ENCODE measurements at places on chromosomes 2 and 18. TPM values are rescaled to one million over a fixed set of nuclear protein-coding genes. Genes with fewer than 3 reads are reported as not detected.

- H3K27me3 ChIP-seq = no peaks in the 10 kb centered on the region
- H3K4me3 ChIP-seq = no peak overlapping the region
- no peak for DNase-seq
- peaks cover 5% of the 10 kb centered on the region for H3K4me1 ChIP-seq
- H3K36me3 ChIP-seq = peaks cover 2% of the 10 kb centered on the region
Observed at GRCh38 chr2:160557903-160558302, 64.3 kb upstream of the RBMS1 start.

GRCh38 chr2:110957293-110957692 is 163.4 kb upstream of the BCL2L11 start:
- H3K36me3 ChIP-seq = no peaks in the 10 kb centered on the region
- H3K27ac ChIP-seq = no peak overlapping the region
- peaks cover 48% of the 10 kb centered on the region for H3K27me3 ChIP-seq
- H3K4me3 ChIP-seq = no peak overlapping the region

Gene VAMP8
- 85.0 TPM for total RNA-seq

Gene TOGARAM2
- 4.0 TPM for total RNA-seq

Gene TMEM247
- not detected for total RNA-seq

- no peak overlapping the region for H3K27ac ChIP-seq
- H3K4me3 ChIP-seq = no peak overlapping the region
- H3K4me1 ChIP-seq = peaks cover 5% of the 10 kb centered on the region
- DNase-seq = no peak
- H3K36me3 ChIP-seq = no peaks in the 10 kb centered on the region
Observed at GRCh38 chr2:241814643-241815476, 5.9 kb downstream of the NEU4 start.

Gene DSC2
- total RNA-seq = not detected

DNA sequence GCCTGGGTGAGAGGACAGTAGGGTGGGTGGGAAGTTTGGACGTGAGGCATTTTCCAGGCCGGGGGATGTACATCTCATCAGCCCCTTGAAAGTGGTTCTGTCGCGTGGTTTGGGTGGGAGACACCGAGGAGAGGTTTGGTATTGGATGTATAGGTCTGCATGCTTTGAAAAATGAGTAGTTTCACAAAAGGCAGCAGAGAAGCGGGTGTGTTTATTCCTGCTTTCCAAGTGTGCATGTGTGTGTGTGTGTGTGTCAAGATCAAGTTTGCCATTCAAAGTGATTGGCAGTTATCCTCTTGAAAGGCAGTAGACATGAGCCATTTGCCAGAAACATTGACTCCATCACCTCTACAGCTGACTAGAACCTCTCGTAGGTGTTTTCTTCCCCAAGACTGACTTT is 423.1 kb upstream of the POU3F3 start:
- no peak overlapping the region for H3K27ac ChIP-seq
- no peak for DNase-seq
- H3K4me3 ChIP-seq = no peak overlapping the region
- H3K27me3 ChIP-seq = peaks cover 48% of the 10 kb centered on the region

Gene PIEZO2
- not detected for total RNA-seq

GRCh38 chr2:53969285-53969967 is 1.4 kb downstream of the PSME4 start:
- peak overlapping the region; percentile 96 for H3K4me3 ChIP-seq
- H3K4me1 ChIP-seq = peaks cover 63% of the 10 kb centered on the region
- H3K27ac ChIP-seq = peak overlapping the region; percentile 87
- peak; percentile 28 for DNase-seq
- H3K36me3 ChIP-seq = peaks cover 2% of the 10 kb centered on the region

GRCh38 chr2:8850845-8851487 is 13.6 kb upstream of the KIDINS220 start:
- no peaks in the 10 kb centered on the region for H3K4me1 ChIP-seq
- no peak overlapping the region for H3K4me3 ChIP-seq
- no peaks in the 10 kb centered on the region for H3K36me3 ChIP-seq
- H3K27ac ChIP-seq = no peak overlapping the region

Gene GAL3ST2
- 0.53 TPM for total RNA-seq

- H3K4me1 ChIP-seq = no peaks in the 10 kb centered on the region
- H3K4me3 ChIP-seq = no peak overlapping the region
- no peak overlapping the region for H3K27ac ChIP-seq
Observed at GRCh38 chr2:231228223-231228622, 29.8 kb downstream of the ARMC9 start.

DNA sequence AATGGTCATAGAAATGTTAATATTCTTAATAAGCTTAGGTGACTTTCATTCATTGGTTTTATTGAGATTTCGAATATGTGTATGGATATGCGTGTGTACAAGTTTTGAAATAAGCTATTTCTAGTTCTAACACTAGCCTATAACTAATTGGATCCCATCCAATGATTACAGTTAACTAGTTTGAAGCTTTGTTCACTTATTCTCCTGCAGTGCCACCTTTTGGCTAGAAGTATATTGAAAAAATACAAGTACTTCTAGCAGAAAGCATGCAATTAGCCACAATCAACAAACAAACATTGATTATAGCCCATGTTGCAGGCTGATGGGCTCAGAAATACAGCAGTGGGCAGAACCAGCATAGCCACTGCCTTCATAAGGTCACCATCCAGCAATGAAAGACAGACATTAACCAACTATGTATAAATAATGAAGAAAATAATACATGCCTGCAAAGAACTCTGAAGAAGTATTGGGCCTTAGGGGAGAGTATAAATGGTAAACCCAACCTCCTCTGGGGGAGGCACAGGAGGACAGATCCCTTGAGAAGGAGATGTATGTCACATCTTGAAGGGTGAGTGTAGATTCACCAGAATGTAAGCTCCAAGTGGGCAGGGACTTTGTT is 5.1 kb upstream of the PIEZO2 start:
- no peak for DNase-seq
- no peak overlapping the region for H3K4me3 ChIP-seq
- H3K4me1 ChIP-seq = no peaks in the 10 kb centered on the region
- no peaks in the 10 kb centered on the region for H3K36me3 ChIP-seq

Gene GMPPA
- total RNA-seq = 39.4 TPM

DNA sequence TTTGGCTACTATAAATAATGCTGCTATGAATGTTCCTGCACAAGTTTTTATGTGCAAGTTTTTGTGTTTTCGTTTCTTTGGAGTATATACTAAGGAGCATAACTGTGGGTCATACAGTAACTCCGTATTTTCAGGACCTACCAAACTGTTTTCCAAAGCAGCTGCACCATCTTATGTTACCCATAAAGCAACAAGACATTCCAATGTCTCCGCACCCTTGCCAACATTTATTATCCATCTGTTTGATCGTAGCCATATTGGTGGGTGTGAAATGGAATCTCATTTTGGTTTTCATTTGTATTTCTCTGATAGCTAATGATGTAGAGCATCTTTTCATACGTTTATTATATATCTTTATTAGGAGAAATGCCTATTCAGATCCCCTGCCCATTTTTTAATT is 13.8 kb downstream of the TMEM131 start:
- H3K27ac ChIP-seq = no peak overlapping the region
- peaks cover 10% of the 10 kb centered on the region for H3K36me3 ChIP-seq
- DNase-seq = no peak
- H3K27me3 ChIP-seq = no peaks in the 10 kb centered on the region
- no peak overlapping the region for H3K4me3 ChIP-seq

DNA sequence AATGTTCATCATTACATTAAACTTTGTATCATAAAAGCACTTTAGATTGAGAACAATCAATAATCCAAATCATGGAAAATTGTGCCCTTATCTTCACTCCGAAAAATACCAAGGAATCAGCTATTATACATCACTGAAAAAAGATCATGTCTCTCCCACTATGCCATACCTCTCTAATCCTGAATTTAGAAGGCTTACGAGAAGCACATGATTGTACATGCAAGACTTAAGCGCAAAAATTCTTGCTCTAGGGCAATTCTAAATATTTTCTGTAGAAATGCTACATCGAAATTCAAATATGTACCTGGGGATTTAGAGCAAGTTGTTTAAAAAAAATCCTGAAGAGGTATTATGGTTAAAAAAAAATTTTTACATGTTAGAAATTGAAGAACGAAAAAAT is 1.3 kb downstream of the CYTIP start:
- H3K4me1 ChIP-seq = peaks cover 31% of the 10 kb centered on the region
- H3K36me3 ChIP-seq = peaks cover 63% of the 10 kb centered on the region
- H3K27me3 ChIP-seq = no peaks in the 10 kb centered on the region
- no peak for DNase-seq
- H3K27ac ChIP-seq = peak overlapping the region; percentile 98

Gene INHBB
- total RNA-seq = not detected

DNA sequence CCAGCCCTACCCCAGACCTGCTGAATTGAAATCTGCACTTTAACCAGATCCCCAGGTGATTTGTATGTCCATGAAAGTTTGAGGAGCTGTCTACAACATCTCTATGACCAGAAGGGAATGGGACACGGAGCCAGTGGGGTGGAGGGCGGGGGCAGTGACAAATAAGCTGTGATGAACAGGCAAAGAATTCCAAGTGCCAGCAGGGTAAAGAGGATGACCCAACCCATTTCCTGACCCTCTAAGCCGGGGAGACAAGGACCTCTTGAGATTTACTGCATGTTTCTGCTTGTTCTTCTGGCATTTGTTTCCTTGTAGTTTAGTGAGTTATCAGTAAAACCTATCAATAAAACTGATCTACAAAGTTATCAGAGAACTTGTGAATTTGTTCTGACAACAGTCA is 8.7 kb downstream of the TET3 start:
- peaks cover 33% of the 10 kb centered on the region for H3K36me3 ChIP-seq
- no peaks in the 10 kb centered on the region for H3K27me3 ChIP-seq
- DNase-seq = no peak
- peak overlapping the region; percentile 8 for H3K4me3 ChIP-seq

- no peak overlapping the region for H3K4me3 ChIP-seq
- peaks cover 28% of the 10 kb centered on the region for H3K36me3 ChIP-seq
- peaks cover 6% of the 10 kb centered on the region for H3K4me1 ChIP-seq
- no peaks in the 10 kb centered on the region for H3K27me3 ChIP-seq
- DNase-seq = no peak
- H3K27ac ChIP-seq = no peak overlapping the region
Observed at GRCh38 chr2:8754106-8754776, 72.4 kb downstream of the ID2 start.

Gene ACMSD
- not detected for total RNA-seq

Gene TXNDC2
- not detected for total RNA-seq

- no peaks in the 10 kb centered on the region for H3K36me3 ChIP-seq
- no peak for DNase-seq
- no peak overlapping the region for H3K4me3 ChIP-seq
- no peak overlapping the region for H3K27ac ChIP-seq
- no peaks in the 10 kb centered on the region for H3K4me1 ChIP-seq
Observed at GRCh38 chr18:56522816-56523215, 115.6 kb downstream of the TXNL1 start.

DNA sequence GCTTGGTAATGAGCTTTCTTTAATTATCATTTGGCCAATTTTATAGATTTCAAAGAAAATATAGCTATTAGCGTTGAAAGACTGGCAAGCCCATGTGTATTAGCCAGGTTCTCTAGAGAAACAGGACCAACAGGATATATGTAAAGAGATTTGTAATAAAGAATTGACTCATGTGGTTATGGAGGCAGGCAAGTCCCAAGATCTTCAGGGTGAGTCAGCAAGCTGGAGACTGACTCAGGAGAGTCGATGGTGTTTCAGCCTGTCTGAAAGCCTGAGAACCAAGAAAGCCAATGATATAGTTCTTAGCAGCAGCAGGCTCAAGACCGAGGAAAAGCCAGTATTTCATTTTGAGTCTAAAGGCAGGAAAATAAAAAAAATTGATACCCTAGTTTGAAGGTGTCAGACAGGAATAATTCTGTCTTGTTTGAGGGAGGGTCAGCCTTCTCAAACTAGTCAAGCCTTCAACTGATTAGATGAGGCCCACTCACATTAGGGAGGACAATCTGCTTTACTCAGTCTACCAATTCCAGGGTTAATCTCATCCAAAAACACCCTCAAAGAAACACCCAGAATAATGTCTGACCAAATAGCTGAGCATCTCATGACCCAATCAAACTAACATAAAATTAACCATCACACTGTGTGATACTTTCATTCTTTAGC is 78.3 kb upstream of the CRIM1 start:
- peaks cover 8% of the 10 kb centered on the region for H3K36me3 ChIP-seq
- no peaks in the 10 kb centered on the region for H3K4me1 ChIP-seq
- no peak overlapping the region for H3K27ac ChIP-seq

DNA sequence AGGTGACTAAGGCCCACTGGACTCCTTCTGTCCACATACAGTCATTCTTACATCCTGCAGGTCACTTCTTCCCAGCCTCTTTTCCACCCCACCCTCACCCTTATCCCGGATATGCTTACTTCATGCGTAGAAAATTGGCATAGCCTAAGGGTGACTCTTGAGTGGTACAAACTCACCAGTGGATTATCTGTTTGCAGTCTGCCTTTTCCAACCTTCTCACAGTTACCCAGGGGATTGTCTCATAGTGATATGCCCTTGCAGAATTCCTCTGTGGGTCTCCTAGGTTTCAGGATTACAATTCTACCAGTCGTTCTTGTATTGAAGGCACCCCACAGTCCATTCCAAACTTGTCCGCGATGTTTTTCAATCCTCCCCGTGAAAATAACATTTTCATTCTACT is 752.9 kb upstream of the HS6ST1 start:
- no peak overlapping the region for H3K27ac ChIP-seq
- no peaks in the 10 kb centered on the region for H3K4me1 ChIP-seq
- DNase-seq = no peak
- H3K27me3 ChIP-seq = no peaks in the 10 kb centered on the region

Gene ACKR3
- 1.0 TPM for total RNA-seq

DNA sequence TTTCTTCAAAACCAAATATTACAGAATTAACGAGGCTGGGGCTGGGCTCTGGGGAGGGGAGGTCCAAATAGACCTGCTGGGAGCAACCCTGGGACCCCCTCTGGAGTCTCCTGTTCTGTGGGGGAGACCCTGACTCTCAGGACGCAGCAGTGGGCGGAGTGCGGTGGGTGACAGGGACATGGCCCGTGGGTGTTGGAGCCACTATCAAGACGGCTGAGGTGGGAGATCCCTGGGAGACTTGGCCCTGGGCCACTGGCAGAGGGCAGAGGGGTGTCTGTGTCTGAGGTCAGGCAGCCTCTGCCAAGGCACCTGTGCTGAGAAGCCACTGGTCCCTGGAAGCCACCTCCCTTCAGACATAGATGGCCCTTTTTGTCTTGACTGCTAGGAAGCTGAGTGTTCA is 79.5 kb upstream of the CTDP1 start:
- no peak overlapping the region for H3K27ac ChIP-seq
- no peaks in the 10 kb centered on the region for H3K36me3 ChIP-seq
- no peak for DNase-seq
- no peaks in the 10 kb centered on the region for H3K4me1 ChIP-seq

DNA sequence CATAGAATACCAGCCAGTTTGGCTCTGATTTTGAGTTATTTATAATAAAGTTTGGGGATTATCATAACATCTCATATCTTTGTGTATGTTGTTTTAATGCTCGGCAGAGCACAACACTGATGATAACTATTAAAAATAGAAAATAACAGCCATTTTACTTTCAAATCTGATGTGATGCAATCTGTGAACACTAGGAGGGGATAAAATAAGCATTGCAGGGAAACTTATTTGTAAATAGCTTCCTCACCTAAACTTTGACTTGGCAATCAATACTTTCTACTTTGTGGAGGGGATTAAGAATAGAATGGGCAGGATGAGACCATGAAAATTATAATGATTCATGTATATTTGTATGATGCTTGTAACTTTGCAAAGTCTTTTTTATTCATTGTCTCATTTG is 54.4 kb downstream of the USP14 start:
- H3K27ac ChIP-seq = peak overlapping the region; percentile 63
- no peaks in the 10 kb centered on the region for H3K4me1 ChIP-seq
- no peak overlapping the region for H3K4me3 ChIP-seq
- no peaks in the 10 kb centered on the region for H3K27me3 ChIP-seq
- no peak for DNase-seq

Gene AQP12B
- not detected for total RNA-seq

Data from activated T-cell treated with anti-CD3 and anti-CD28 coated beads, Interleukin-2, amount 50 U/mL, for 72 hours (primary cell).